ENCODE measurements at places on chromosomes 12 and 14. TPM values are rescaled to one million over a fixed set of nuclear protein-coding genes. Genes with fewer than 3 reads are reported as not detected.

Gene PLEKHD1
- 2.6 TPM for total RNA-seq

Gene NELL2
- 207 TPM for total RNA-seq

Gene FAM90A1
- 0.20 TPM for total RNA-seq

Gene LRTM2
- total RNA-seq: 28.3 TPM

Gene TMEM253
- total RNA-seq: not detected

Gene CPNE8
- total RNA-seq: 27.4 TPM

- DNase-seq: no peak
These were observed 452 bp downstream of the INHBE start for GRCh38 chr12:57455374-57456144.

DNA sequence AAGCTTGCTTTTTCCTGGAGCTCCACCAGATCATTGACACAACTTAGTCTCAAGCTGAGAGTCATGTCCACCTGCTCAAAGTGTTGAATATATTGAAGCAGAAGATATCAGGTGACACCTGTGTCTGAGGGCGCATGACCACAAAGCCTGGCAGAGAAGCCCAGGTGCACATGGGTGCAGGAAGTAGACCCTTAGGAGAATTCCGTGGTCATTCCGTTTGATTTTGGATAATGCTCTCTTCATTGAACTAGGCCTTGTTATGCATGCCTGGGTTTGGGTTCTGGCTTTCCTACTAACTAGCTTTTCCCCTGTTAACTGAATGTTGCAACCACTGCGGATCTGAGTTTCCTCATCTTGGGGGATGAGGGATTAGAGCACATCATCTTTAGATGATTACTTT, 7.1 kb downstream of the ARHGDIB start:
- no peak for DNase-seq

GRCh38 chr12:64716371-64716770, 42.8 kb downstream of the GNS start:
- no peak for DNase-seq

GRCh38 chr12:22765421-22766130, 140.6 kb downstream of the ETNK1 start:
- no peak for DNase-seq

- no peak for DNase-seq
These were observed 36.6 kb upstream of the TRIM9 start for GRCh38 chr14:51131516-51131915.

- no peak for DNase-seq
These were observed 2.2 kb downstream of the NRIP2 start for GRCh38 chr12:2832550-2833127.
